ENCODE measurements at places on chromosomes 4 and X.

DNA sequence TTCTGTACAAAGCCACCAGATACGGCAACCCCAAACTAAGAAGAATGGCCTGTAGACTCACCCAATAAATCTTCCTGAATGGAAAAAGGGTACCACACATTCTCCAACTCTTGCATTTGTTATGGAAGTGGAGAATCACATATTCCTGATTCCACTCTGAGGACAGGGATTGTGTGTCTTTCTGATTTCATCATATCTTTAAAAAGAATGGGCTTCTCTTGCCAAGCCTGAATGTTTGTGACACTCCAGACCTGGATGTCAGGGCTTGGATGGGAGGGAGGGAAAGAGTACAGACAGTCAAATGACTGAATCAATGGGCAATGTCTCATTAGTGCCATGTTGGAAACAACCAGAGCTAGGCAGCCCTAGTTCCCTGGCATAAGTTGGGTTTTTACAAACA lies 77.4 kb downstream of the PLAC1 start:
- no peak for DNase-seq

GRCh38 chr4:70915874-70916559 lies 13.8 kb downstream of the MOB1B start:
- DNase-seq, result no peak

- DNase-seq, result no peak
Observed at GRCh38 chrX:25016361-25016671, 551 bp upstream of the ARX start.

DNA sequence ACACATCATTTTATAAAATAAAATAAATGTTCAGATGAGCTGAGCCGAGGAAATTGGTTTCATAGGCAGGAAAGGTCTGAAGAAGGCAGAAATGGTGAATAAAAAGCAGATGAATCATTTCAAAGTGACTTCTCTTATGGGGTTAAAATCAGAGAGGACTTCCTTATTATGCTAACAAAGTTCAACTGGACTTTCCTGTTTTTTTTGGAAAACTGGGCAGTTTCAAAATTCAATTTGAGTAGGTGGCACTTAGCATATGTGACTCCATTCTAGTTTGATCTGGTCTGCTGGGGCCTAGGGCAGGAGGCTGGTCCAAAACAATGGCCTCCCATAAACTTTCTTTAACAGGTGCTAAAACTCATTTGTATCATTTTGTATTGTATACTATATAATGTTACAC lies 1794.9 kb upstream of the TENM3 start:
- DNase-seq, result no peak

DNA sequence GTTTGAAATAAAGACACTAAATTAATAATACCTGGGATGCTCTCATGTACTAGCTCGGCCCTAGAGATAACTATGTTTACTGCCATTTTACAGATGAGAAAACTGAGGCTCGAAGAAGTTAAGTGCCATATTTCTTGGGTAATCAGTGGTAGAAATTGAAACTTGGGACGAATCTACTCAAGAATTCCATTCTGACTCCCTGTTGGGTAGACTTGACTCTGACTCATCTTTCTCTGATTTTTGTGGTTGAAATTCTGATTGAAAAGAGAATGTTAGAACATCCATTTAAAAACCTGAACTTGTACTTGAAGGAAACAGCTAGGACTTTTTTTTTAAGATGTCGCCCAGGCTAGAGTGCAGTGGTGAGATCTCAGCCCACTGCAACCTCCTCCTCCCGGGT lies 50.1 kb upstream of the NSUN7 start:
- no peak for DNase-seq

DNA sequence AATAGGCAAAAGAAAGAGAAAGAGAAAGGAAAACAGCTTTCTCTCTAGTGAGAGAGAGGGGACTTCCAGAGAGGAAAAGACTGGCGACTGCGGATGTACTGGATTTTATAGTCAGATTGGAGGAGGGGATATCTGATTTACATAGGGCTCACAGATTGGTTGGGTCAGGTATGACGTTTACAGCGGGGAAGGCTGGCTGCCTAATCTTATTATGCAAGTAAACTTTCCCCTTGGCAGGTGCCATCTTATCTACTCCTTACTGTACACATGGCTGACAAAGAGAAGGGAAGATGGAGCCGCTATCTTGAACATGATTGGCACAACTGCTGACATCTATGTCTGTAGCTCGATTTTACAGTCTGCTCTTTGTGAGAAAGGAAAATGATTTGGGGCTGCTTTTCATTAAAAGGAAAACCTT lies 25.4 kb downstream of the RBPJ start:
- no peak for DNase-seq

DNA sequence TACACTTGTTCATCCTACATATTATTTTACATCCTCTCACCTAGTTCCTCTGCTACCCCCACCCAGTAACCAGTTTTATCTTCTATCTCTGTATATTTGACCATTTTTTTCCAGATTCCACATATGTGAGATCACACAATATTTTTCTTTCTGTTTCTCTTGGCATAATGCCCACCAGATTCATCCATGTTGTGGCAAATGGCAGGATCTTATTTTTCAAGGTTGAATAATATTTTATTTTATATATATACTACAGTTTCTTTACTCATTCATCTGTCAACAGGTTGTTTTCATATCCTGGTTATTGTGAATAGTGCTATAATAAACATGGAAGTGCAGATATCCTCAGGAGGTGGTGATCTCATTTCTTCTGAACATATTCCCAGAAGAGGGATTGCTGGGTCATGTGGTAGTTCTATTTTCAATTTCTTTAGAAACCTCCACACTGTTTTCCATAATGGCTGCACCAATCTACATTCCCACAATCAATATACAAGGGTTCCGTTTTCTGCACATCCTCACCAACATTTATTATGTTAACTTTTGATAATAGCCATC lies 48.2 kb downstream of the THAP9 start:
- DNase-seq, result no peak

DNA sequence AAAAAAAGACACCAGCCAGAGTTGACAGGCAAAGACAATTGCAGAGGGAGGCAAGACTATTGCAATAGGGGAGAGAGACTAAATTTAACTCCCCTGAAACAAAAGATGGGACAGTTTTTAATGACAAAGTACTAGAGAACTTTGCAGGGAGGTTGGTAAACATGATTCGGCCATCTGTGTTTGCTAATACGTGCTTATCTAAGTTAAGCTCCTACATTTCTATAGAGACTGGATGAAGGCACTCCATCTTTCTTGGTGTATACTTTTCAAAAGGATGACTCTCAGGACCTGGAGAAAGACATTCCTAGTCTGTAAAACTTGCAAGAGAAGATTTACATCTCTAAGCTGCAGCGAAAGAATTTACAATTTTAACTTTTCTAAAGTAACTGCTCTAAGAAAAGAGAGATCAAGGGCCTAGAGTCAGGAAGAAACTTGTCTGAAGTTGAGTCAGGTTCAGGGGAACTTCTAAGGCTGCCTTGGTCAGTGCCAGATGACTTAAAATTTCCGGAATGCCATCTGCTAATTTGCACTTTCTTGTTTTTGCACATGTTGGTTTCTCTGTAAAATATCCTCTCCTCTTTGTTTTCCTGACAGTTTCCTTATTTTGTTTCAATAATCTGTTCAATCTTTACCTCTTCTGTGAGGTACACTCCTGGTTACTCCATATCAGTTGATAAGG lies 10.6 kb downstream of the ADAM29 start:
- no peak for DNase-seq

- no peak for DNase-seq
Observed at GRCh38 chrX:124931241-124931640, 388.4 kb upstream of the TEX13C start.

- DNase-seq, result no peak
Observed at GRCh38 chr4:26285272-26285671, 35.5 kb upstream of the RBPJ start.

- no peak for DNase-seq
Observed at GRCh38 chr4:182575225-182575624, 332.0 kb downstream of the TENM3 start.

DNA sequence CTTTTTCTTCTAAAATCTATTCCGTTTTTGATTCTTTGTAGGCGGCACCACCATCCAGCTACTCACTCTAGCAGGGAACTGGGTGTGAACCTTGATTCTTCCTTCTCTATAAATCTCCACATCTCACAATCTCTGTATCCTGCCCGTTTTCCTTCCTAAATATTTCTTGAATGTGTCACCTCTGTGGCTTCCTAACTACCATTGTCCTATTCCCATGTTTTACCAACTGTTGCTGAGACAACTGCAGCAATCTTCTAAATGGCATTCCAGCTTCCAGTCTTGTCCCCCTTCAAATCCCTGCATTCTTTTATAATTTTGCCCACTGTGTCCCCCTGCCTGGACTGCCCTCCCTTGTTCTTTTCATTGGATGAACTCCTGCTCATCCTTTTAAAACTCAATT lies 641.3 kb downstream of the RPA4 start:
- DNase-seq, result no peak

DNA sequence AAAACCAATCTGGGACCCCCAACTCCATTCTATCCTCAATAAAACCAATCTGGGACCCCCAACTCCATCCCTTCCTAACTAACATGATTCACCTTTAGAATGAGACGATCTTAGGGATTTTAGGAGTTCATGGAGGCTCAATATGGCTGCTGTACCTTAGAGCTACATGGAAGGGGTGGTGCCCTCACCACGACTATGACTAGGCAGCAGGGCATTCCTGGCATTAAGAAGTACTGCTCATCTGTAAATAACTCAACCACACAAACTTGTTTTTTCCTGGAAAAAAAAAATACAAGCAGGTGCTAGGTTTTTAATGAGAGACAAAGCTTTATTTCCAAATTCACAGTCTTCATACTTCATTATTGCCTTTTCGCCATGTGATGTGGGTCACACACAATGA lies 346.5 kb upstream of the FAT1 start:
- no peak for DNase-seq

- no peak for DNase-seq
Observed at GRCh38 chr4:110119337-110119736, 79.1 kb downstream of the ELOVL6 start.

- no peak for DNase-seq
Observed at GRCh38 chr4:111689731-111690130, 455.5 kb upstream of the FAM241A start.

- DNase-seq, result no peak
Observed at GRCh38 chrX:7159149-7159861, 11.4 kb upstream of the PUDP start.

DNA sequence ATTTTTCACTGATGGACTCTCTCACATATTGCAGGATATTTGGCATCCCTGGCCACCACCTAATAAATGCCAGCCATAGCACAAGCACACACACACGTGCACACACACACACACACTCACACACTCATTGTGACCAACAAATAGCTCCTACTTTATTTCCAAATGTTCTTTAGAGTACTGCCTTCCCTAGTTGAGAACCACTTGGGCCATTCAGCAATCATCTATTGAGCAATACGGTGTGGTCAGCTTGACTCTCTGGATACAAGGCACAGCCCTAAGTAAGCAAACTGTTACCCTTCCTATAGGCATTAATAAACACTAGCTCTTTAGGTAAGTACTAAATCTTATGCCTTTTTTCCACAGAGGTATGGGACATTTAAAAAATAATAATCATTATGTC lies 21.1 kb downstream of the CORIN start:
- no peak for DNase-seq

- no peak for DNase-seq
Observed at GRCh38 chrX:48466696-48467095, 3.4 kb downstream of the SLC38A5 start.

GRCh38 chr4:22091906-22092305 lies 143.3 kb upstream of the KCNIP4 start:
- no peak for DNase-seq

DNA sequence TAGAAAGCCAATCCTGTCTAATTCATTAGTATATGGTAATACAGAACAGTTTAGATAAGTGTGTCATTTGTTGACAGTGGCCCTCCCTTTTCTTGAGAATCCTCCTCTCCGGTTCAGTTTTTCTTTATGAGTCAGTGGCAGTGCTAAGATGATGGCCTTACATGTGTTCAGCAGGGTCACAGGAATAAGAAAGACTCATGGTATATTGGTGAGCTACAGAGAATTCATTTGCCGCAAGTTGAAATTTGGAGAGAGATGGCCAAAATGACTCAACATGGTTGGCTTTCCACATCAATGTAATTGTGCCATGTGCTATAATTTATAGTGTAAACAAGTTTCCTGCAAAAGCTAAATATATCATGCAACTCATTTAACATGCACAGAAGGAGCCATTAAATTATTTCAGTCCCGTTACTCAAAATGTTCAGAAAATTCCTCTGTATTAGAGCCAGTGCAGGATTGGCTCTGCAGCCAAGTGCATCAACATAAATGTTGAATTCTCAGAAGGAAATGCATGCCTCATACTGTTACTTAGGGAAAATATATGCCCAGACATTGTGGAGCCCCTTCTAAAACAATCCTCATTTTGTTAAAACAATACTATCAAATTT lies 374.3 kb downstream of the AFF2 start:
- DNase-seq, result no peak

GRCh38 chr4:100486496-100486895 lies 31.3 kb downstream of the EMCN start:
- no peak for DNase-seq

GRCh38 chr4:120557372-120557771 lies 365.2 kb downstream of the PRDM5 start:
- no peak for DNase-seq

GRCh38 chr4:90950385-90950841 lies 823.2 kb downstream of the CCSER1 start:
- DNase-seq, result no peak

DNA sequence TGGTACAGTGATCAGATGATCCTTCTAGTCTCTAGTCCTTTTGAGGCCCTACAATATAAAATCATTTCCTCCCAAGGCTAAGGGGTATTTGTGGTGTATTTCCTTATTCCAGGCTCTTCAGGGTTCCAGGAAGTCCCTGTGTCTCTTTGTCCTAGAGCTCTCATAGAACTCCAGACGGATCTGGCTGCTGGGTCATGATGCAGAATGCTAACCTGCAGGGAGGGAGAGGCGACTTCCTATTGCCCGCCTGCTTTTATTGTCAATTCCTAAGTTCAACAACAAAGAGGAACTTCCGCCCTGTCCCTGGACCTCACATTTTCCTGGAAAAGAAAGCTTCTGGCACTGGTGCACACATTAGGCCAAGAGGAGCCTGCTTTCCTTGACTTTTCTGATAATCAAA lies 45.9 kb upstream of the ZNF827 start:
- DNase-seq, result no peak

DNA sequence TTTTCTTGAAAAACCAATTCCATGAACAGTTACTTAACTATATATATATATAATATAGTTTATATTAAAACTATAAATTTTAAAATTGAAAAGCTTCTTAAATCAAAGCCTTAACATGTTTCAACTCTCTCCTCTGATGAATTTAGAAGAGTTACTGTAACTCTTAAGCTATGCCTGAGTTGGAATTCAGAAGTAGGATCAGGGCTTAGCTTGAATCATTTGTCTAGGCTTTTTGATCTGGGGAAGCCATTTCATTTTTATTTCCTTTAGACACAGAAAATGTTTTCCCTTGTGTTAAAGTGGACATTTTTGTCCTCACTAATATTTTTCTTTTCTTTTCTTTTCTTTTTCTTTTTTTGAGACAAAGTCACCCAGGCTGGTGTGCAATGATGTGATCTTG lies 40.4 kb upstream of the PDLIM5 start:
- no peak for DNase-seq
